Lung microvascular endothelial cell (primary cell): ENCODE measurements at places on chromosomes 4 and X. TPM values are rescaled to one million over a fixed set of nuclear protein-coding genes. Genes with fewer than 3 reads are reported as not detected.

- no peak for DNase-seq
Observed at GRCh38 chr4:32261196-32261595, 1541.0 kb downstream of the PCDH7 start.

DNA sequence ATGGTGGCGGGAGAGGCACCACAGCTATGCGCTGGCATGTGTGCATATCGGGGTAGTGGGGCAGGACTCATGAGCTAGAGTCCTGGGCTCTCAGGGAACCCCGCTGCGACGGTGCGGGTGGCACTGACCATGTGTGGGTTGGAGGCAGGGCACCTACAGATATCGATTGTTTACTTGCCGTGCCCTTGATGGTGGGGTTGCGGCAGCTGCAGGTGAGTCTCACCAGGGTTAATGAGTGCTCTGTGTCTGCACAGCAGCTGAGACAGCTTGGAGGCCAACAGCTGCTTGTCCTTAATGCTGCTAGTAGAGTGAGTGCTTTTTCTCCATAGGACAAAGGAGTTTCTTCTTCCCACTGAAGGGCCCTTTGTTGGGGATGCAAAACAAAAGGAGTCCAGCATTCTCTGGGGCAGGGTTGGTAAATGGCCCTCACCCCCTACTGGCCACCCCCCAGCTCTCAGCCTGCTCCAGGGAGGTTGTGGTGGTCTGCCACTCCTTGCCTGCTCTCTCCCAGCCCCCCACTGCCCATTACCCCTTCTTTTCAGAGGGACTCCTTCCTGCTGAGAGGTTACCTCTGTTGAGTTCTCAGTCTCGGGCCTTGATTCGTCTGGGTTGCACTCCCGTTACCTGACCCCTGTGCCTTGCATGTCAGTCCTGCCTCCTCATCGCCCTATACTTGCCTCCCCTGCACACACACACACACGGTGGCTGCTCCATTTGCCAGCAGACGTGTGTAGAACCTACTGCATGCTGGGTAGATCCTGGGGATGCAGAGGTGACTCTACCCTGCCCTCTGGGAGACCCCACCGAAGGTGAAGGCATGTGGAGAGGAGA lies 52.8 kb downstream of the TBC1D14 start:
- no peak for DNase-seq

- no peak for DNase-seq
Observed at GRCh38 chr4:158016511-158016910, 156.3 kb downstream of the GASK1B start.

DNA sequence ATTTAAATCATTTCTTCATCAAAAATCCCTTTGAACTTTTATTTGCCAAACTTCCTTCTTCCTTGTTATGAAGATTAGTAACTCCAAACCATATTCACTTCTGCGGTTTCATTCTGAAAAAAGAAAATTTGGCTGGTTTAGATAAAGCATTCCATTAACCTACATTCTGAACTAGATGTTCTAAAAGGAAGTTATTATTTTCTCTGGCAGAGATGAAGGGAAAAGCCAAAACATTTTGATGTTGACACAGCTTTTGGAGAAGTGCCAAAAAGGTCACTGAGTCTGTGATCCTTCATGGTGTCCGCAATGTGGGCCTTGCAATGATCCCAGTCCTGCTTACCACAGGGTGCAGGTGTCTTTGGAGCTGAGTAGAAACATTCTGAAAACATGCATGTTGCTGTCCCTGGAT lies 36.0 kb downstream of the CXCL8 start:
- peak; percentile 98 for DNase-seq

GRCh38 chr4:145552181-145552822 lies 66.9 kb upstream of the MMAA start:
- no peak for DNase-seq

GRCh38 chr4:76459291-76459723 lies 24.3 kb downstream of the SHROOM3 start:
- DNase-seq: peak; percentile 3

DNA sequence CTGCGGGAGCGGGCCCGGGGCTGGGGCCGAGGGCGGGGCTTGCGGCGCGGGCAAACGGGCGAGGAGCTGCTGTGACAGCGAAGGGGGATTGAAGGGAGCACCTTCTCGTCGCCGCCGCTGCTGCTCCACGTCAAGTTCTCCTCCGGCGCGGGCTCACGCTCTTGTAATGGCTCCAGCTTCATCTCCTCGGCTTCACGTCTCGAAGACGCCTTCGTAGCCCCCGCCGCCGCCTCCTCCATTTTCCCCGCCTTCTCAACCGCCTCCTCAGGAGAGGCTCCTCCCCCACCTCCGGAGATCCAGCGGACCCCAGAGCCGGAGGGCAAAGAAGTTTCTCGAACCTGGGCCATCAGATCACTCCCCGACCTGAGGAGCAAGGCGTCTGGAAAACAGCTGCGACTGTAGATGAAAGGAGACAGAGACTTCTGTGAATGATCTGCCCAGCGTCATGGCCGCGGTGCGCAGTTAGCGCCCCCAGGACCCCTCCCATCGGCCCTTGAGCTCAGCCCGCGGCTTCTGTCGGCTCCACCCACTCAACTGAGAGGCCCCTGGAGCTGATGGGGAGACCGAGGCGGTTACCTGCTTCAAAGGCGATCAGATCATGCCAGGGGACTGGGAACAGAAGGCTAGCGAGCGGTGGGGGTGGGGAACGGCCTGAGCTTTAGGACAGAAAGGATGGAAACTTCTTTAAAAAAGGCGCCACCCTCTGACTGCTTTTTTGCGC lies 895 bp downstream of the USP51 start:
- peak; percentile 70 for DNase-seq

DNA sequence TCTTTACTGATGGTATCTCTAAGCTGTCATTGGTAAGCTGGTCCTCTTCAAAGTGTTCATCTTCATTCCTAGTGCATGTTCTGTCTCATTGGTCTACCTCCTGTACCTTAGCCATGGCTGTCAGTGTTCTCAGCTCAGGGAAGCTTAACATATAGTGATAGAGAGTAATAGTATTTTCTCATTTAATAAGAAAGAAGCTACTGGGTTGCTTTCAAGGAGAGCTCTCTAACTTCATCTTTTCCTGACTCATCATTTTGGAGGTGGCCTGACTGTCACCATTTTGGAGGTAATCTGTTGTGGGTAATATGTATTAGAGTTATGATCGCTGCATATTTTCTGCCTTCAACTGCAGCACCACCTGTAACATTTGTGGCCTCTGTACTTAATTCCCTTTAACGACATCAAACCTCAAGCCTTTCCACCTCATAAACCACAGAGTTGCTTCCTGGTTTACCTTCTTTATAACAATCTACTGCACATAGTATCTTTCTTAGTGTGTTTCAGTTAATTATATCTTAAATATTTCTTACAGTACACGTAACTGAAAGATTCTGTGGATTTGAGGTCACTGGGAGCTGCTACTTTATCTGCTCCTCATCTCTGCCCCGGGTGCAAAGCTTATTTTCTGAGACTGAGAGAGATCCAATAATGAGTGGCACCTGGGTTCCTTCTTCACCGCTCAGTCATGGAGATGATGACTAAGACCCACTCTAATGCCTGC lies 474.0 kb upstream of the TECRL start:
- no peak for DNase-seq

DNA sequence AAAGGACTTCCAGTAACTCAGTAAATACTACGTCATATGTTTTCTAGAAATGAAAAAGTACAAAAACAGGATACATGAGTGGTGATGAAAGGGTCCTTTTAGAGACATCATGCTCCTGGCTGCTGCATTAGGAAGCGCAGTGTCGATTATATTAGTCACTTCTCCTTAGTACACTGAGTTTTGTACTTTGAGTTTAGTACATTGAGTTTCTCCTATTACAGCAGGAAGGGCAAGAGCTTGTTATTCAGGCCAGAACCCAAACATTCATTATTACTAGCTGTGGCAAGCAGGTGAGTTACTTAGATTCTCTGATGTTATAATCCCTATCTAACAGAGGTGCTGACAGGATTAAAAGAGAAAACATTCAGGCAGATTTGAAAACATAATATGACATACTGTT lies 21.3 kb downstream of the RPGR start:
- DNase-seq: peak; percentile 89

DNA sequence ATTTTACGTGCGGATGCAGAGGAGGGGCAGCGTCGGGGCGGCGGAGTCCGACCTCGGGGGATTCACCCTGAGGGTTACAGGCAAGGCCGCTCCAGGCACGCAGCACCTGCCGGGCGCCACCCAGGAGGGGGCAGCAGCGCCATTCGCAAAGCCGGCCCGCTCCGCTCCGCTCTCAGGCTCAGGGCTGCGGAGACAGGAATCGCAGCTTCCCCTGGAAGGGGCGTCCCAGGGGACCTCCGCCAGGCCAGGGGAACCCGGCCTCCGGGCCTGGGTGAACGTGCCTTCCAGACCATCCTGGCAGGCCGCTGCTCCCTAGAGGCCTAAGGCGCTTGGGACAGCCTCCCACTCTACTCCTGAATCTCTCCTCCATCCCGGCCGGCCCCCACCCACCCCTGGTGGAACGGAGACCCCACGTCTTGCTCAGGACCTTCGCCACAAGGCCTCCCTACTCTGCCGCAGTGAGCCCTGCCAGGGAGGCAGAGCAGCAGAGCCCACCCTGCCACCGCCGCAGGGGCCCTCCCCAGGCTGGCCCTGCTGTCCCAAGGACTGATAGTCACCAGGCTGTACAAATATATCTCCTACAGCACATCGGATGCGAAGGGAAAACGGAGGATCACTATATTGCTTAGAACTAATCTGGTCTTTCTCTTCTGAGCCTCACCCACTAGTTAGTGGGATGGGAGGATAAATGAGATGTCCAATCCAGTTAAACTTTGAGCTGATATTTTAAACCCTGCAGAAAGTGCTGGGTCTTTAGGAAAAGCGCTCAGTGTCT lies 115.0 kb downstream of the SMIM20 start:
- DNase-seq: peak; percentile 59

- DNase-seq: no peak
Observed at GRCh38 chr4:105808030-105808749, 87.1 kb upstream of the NPNT start.

- DNase-seq: no peak
Observed at GRCh38 chrX:94123062-94123461, 449.1 kb downstream of the FAM133A start.

DNA sequence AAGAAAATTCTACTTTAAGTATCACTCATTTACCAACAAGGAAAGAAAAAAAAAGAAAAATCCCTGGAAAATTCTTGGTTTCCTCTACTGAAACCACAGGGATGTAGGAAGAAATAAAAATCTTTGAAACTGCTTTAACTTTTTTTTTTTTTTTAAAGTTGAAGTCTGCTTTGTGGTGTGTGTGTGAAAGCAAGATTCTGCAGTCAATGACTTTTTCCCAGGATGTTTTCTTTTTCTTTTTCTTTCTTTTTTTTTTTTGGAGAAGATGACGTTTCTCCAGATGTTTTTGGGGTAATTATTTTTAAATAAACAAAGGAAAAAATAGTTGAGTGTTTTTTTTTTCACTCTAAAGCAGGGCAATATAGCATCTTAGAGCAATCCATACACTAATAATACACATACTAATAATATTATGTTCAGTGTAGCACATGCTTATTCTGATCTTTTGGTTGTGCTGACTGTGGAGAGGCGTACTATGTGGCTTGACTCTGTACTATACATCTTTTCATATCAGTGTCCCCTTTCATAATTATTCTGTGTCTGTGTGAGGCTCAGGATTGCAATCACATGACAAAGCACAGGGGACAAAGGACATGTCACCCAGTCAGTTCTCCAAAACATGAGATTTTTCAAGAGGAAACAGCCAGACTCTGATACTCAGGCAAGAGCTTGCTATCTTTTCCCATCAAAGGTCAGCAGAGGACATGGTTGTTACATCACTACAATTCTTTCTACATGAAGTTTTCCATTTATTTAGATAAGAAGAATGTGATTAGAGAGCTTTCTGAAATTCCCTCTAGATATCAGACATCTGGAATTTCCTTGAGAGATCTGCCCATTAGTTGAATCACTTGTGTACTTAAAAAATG lies 111.0 kb downstream of the PDE5A start:
- DNase-seq: no peak

DNA sequence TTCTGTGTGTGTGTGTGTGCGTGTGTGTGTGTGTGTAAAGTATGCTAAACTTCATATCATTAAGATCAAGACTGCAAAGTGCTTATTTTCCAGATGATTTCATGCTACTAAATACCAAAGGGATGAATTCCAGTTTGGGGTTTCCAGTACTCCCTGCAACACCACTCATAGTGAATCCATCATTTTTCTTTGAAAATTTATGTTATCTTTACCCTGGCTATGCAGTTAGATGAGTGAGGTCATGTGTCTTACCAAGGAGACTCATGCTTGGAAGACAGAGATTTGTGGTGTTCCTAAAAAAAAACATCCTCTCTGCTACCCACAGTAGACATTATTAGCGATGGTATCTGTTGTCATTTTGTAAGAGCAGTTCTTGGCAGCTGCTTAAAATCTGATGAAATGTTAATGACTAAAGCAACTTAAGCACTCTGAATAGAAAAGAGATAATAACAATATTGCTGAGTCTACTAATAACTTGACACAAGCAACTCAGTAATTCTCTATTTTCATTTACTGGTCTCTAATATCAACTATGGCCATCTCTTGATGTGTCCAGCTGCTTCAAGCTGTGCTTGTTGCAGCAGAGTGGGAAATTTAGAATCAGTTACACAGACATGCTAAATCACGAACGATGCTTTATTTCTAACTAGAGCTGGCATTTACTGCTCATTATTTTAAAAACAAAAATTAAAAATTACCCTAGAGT lies 1953.0 kb upstream of the IGFBP7 start:
- DNase-seq: no peak

Gene FRMPD3
- not detected in 2 replicates for total RNA-seq

Gene CFAP299
- not detected in 2 replicates for total RNA-seq

Gene CYBB
- total RNA-seq: not detected in 2 replicates

Gene HMX1
- total RNA-seq: not detected in 2 replicates

Gene RBM46
- total RNA-seq: 0.22 TPM in 1 of 2 replicates, not detected in the other

Gene GAGE2A
- not detected in 2 replicates for total RNA-seq

Gene DIPK2B
- total RNA-seq: 52.3 and 73.2 TPM in 2 replicates
